ENCODE measurements at places on chromosomes 7 and 10.

DNA sequence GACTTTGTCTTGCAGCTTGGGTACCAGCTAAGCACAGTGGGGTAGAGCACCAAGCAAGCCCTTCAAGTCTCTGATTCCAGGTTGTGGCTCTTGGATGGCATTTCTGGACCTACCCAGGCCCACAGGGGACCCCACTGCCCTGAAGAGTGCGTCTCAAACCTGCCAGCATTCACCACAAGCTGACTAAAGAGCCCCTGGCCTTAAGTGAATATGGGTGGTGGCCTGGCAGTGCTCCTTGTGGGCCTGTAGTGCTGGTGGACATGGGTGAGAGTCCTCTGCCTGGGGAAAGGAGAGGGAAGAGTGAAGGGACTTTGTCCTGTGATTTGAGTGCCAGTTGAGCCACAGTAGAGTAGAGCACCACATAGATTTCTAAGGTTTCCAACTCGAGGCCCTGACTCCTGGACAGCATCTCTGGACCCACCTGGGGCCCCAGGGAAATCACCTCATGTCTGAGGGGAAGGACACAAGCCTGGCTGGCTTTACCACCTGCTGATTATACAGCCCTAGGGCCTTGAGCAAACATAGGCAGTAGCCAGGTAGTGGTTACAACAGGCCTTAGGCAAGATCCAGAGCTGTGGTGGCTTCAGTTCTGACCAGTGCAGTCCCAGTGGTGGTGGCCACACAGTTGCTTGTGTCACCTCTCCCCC, 23.7 kb downstream of the GSDME start:
- DNase-seq = no peak

GRCh38 chr7:25382869-25383268, 154.6 kb upstream of the NPVF start:
- DNase-seq = no peak

DNA sequence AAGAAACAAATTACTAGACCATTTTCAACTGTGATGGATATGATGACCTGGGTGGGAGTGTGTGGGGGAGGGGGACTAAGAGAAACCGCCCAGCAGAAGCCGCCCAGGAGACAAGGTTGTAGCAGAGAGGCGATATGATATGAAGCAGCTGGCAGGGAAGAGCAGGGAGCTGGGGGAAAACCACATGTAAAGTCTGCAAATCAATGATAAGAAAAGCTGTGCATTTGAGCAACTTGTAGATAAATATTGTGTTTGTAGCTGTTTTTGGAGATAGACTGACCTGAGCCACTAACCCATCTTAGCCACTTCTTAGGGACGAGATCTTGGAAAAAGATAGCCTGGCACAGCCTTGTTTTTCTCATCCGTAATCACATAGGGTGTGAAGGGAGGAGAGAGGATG, 252.6 kb downstream of the SEC23IP start:
- no peak for DNase-seq

GRCh38 chr7:14688208-14688607, 214.3 kb downstream of the DGKB start:
- no peak for DNase-seq

- DNase-seq = no peak
Measured at GRCh38 chr10:4807761-4808507, 18.1 kb upstream of the AKR1E2 start.

GRCh38 chr7:108057951-108058481, 55.1 kb upstream of the LAMB1 start:
- no peak for DNase-seq

DNA sequence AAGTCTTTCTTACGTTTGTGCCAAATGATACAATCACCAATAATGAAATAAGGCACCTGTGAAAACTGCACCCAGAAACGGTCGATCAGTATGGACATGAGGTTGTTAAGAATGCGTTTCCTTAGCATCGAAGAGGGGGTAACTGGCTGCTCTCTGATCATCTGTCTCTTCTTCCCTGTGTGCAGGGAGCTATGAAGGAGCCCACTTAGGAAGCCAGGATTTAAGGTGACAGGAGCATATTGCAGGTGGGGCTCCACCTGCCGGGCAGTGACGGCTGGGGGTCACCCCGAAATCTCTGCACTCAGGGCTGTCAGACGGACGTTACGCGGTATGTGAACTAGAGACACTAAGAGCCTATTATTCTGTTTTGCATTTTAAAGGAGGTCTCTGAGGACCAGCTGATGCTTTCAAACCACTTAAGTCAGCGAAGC, 64.5 kb downstream of the CARD11 start:
- no peak for DNase-seq

DNA sequence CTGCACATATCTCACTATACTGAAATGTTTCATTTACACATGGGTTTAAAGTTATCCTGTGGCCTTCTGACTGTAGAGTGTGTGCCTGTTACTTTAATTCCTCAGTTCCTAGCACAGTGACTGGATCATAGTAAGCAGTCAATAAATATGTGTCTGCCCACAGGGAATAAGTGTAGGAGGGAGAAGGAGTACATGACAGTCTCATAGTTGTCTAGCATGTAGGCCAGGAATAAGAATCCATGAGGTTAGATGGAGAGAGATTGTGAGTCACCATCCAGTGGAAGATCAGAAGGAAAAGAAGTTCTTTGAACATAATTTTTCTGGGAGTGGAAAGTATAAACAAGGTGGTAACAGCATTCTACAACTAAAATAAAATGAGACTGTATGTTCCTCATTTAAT, 36.6 kb upstream of the SEMA3A start:
- DNase-seq = no peak

- DNase-seq = no peak
Measured at GRCh38 chr7:135481598-135481979, 28.3 kb downstream of the CNOT4 start.

- no peak for DNase-seq
Measured at GRCh38 chr10:59825932-59826331, 72.7 kb upstream of the MRLN start.

GRCh38 chr7:140326116-140326928, 72.0 kb downstream of the SLC37A3 start:
- DNase-seq = peak; percentile 15

GRCh38 chr7:118312051-118312450, 87.5 kb downstream of the ANKRD7 start:
- DNase-seq = no peak

- DNase-seq = no peak
Measured at GRCh38 chr10:128540781-128541761, 414.8 kb upstream of the MKI67 start.

- DNase-seq = no peak
Measured at GRCh38 chr7:124697746-124698145, 67.8 kb downstream of the GPR37 start.

DNA sequence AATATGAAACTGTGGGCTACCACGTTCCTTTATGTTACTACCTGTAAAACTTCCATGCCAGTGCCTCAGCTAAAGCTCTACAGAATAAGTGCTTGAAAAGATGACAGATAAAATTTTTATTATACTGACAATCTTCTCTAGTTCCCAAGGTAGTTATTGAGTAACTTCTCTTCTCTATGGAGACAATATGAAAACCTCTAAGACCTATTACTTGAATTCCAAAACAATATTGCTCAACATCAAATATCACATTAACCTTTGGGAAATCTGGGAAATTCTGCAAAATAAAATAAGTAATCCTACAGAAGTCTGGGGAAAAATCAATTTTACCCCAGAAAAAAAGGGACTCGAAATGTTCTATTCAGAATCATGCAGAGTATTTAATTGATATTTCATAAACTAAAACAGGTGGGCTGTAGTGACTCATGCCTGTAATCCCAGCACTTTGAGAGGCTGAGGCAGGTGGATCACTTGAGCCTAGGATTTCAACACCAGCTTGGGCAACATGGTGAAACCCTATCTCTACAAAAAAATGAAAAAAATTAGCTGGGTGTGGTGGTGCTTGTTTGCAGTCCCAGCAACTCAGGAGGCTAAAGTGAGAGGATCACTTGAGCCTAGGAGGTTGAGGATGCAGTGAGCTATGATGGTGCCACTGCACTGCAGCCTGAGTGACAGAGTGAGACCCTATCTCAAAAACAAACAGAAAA, 23.8 kb upstream of the ANK3 start:
- DNase-seq = no peak

- DNase-seq = no peak
Measured at GRCh38 chr7:40777730-40778312, 643.0 kb downstream of the SUGCT start.

DNA sequence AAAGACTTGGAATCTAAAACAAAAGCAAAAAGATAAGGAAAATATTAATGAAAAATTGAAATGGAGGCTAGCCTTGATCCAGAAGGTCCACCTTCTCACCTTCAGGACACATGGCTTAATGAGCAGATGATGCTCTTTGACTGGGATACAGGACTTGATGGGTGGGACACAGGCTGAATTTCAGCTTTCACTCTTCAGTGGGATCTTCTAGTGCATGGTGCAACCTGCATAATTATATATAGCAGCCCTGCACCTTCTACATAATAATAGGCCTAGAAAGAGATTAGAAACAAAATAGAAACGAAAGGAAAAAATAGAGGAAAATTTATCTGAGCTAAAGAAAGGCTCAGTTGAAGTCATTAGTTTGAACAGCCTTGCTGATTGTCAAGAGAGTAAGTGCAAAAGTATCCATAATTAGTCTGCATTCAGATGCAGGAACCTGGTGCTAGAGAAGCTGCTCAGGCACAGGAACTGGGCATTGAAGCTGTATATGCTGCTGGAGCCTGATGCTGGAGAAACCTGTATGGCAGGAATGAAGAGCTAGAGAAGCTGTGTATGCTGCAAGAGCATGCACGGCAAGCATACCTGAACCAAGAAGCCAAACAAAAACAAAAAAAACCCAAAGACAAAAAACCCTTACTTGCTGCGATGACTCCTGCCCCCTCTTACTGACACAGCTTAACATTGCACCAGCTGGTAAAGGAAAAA, 19.4 kb downstream of the MKLN1 start:
- no peak for DNase-seq

DNA sequence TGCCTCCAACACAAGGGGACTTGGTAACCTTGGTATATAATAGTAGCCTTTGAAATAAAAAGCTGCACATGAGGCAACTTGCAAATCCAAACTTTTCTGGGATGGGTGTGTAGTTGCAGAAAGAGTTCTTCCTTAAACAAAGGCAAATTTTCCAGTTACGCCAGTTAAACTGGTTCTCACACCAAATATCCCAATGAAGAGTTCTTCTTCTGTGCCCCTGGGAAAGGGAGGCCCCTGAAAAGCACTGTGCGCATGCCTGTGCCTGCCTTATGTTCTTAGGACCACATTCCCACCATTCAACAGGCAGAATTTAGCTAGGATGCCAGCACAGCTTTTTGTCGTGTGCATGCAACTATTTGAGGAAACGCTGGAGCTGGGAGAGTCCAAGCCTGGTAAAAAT, 164.8 kb upstream of the SLC25A13 start:
- no peak for DNase-seq

DNA sequence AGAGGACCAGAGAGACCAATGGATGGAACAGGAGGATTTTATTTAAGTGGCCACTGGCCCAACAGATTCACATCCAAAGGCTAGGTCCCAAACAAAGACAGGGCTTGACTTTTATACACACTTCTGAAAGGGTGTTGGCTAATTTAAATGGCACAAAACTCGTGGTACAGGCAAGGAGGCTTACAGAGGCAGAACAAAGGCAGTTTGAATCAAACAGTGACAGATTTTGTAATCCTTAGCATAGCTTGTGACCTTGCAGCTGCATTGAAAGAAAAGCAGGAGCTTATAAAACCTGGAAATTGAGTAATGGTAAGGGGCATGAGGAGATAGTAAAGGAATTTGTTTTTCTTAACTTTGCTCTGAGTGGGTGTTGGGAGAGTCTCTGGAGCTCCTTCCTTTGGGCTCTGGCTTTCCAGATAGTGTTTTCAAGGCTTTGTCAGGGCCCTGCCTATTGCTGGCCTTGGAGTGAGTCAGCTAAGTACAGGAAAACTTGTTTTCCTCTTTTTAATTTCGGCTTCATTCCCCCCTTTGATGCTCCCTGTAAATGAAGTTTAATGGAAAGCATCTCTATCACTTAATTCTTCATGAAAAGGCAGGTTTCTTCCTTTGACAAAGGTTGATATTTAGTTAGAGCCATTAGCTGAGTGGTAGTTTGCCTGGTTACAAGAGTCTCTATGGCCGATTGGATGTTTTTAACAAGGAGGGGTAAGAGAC, 96.9 kb downstream of the TRIM24 start:
- DNase-seq = no peak

DNA sequence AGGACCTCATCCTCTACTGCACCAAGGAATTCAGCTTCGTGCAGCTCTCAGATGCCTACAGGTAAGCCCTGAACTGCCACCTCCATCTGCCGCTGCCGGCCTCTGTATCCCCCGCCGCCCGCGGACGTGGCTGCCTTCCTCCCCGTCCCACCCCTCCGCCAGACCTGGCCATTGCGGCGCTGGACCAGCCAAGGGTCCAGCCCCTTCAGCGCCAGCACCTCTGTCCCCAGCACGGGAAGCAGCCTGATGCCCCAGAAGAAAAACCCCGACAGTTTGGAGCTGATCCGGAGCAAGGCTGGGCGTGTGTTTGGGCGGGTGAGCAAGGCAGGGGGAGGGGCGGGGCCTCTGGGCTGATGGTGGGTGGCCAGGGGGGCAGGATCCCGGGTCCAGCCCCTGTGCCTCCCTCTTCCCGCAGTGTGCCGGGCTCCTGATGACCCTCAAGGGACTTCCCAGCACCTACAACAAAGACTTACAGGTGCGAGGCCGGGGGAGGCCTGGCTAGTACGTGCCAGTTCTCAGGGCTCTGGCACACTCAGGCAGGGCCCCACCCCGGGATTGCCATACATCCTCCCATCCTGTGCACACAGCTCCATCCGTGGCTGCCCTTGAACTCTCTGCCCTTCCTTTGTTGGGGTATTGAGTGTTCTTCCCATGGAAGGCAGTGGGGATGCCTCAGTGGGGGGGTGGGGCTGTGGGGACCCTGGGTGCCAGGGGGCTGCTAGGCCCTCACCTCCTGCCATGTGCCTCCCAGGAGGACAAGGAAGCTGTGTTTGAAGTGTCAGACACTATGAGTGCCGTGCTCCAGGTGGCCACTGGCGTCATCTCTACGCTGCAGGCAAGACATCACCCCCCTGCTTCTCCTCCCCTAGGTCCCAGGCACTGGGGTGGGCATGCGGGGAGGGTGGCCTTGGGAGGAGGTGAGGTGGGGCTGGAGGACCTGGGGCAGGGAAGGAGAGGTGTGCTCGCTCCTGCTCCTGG, 13.5 kb downstream of the ASL start:
- DNase-seq = no peak

- no peak for DNase-seq
Measured at GRCh38 chr10:103241262-103242011, 4.2 kb upstream of the RPEL1 start.

DNA sequence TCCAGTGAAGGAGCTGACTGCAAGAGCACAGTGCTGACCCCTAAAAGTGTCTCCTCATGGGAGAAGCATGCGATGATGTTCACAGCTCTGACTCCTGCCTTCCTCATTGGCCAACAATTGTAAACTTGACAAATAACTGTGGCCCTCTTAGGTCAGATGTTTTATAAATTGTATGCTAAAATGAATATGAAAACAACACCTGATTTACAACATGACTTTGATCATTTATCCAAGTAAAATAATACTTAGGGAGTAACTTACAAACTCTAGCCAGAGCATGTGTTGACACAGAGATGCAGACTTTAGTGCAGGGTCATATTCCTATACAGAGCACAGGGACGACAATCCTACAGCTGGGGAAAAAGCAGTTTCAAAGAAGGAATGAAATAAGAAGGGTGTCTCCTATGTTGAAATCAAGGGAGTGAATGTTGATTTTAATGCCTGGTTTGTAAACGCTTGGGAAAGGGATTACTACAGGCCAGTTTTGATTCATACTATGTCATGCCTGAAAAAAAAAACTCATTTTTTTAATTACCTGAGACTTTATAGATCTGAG, 391.4 kb upstream of the AKR1E2 start:
- DNase-seq = no peak

- DNase-seq = no peak
Measured at GRCh38 chr7:22176791-22177412, 180.1 kb downstream of the RAPGEF5 start.
